CD4-positive, alpha-beta memory T cell (primary cell): ENCODE measurements at places on chromosomes 2 and 18. TPM values are rescaled to one million over a fixed set of nuclear protein-coding genes. Genes with fewer than 3 reads are reported as not detected.

AFF3 gene
- 3.9 TPM for total RNA-seq

GRCh38 chr2:120109186-120110061, 96.5 kb downstream of the EPB41L5 start:
- DNase-seq, result peak; percentile 49

DNA sequence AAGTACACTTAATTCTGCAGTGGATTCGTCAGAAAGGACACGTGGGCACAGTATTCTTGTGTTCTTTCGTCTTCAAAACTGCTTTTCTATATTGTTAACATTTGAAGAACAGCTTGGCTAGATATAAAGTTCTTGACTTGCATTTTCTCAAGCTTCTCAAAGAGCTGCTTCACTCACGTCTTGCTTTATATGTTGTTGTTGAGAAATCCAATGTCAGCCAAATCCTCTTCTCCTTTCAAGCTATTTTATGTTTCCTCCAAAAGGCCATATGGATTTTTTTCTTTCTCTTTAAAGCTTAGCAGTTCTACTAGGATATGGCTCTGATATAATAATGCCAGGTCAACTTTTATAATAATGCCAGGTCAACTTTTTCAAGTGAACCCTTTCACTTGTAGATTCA, 65.5 kb upstream of the CYP1B1 start:
- no peak for DNase-seq

- DNase-seq, result no peak
Measured at GRCh38 chr2:67255933-67256615, 141.1 kb upstream of the ETAA1 start.

- no peak for DNase-seq
Measured at GRCh38 chr18:13546638-13547037, 179.7 kb downstream of the FAM210A start.
